Gastrocnemius medialis (tissue), 4 donors: ENCODE measurements at places on chromosomes 5 and 9.

- DNase-seq: no peak
These were observed 205.2 kb downstream of the SEC61B start for GRCh38 chr9:99427260-99427659.

- DNase-seq: no peak
These were observed 29.0 kb downstream of the SARDH start for GRCh38 chr9:133709015-133709611.

DNA sequence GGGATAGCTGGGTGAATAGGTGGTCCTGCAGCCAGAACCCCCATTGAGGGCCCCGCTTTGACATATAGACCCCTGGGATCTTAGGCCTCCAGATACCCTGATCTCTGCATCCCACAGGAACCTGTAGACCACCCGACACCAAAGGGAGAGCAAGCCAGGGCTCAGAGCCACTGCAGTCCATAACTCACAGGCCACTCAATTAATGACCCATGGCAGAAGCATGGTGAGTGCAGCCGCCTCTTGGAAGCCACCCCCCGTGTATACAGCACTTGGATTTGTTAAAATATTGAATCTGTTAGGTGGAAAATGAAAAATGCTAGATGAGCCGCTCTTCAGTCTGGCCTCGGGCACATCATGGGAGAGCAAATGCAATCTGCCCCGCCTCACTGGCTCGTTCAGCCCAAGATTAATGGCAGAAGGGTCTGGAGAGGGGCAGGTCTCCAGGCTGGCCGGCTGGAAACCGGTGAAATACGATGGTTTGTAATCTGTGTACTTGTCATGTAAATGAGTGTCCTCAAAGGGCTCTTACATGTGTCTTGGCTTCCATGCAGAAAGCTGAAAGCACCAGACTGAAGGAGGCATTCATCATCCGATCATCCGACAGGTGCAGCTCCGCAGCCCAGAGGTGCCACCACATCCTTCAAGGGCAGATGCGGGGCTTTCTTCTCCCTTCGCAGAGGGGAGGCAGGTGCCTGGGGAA lies 111.3 kb downstream of the OLFM1 start:
- no peak for DNase-seq

DNA sequence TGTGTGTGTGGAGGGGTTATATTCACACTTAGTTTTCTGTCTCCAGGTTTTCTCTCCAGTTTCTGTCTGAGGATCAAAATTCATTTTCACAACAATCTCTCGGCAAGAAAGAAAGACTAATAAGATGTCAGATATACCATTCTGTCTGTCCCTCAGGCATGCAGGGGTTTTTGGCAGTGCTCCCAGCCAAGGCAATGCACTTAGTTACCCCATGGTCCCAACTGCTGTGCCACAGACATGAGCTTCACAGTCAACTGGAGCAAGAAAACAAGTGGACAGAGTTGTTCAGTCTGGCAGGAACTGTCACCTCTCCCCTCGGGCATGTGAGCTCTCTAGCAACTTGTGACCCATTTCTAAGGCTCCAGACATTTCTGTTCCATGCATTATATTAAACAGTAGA lies 101.7 kb upstream of the LHFPL2 start:
- no peak for DNase-seq

GRCh38 chr9:125659954-125660353 lies 47.1 kb downstream of the MAPKAP1 start:
- no peak for DNase-seq

GRCh38 chr9:124297915-124298645 lies 40.3 kb downstream of the NEK6 start:
- DNase-seq: no peak

GRCh38 chr5:148398698-148399121 lies 15.0 kb downstream of the FBXO38 start:
- no peak for DNase-seq

GRCh38 chr5:168340487-168340886 lies 49.0 kb downstream of the WWC1 start:
- no peak for DNase-seq

DNA sequence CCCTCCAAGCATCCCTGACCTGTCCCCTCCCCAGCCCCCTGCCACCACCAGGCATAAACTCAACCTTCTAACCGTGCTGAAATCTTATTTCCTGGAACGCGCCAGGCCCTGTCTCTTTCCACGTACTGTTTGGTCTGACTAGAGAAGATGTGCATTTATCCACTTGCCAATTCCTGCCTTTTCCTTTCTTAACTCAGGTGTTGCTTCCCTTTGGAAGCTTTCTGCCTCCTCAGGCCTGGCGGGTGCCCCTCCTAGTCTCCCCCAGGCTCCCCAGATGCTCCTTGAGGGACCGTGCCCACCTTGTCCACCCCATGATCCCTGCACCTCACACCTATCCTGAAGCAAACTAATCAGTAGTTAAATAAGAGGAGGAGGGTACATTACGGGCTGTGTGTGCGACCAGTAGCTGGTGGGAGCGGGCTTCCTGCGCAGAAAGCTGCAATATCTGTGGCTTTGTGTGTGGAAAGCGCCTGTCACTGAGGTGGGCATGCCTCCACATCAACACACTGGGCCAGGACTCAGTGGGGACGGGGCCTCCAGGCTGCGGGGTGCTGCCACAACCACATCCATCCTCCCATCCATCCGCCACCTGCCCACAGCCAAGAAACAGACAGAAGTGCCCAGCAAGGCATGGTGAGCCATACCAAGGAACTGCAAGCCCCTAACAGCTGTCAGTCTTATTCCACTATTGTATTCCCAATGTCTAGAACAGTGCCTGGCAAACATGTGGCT lies 73.5 kb downstream of the COL23A1 start:
- no peak for DNase-seq

DNA sequence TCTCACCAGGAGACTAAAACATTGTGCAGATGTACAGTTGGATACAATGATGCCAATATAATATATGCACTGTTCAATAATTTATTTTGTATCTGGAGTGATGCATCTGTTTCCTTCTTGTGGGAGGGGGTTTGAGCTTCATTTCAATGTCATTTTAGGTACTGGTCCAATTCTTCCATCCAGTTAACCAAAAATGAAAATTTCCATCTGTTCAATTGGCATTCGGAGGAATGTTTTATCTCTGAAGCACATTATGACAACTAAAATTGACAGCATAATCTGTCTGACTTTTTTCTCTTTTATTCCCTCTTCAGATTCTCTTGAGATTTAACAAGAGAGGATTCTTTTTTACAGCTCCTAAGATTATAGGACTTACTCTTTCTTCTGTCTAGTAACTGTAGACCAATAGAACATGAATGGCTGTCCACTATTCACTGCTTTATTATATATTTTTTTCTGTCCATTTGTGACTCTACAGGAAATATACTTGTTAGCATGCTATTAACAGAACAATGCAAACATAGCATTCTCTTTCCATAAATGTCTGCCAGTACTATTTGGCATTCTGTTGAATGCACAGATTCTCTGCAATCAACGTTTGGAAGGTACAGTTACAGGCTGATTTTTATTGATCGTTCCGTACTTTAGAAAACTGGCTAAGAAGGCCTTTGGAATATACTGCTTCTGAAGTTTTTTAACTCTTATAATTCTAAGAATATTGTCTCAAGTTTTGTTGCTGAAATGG lies 57.8 kb downstream of the NDUFAF2 start:
- no peak for DNase-seq

- DNase-seq: no peak
These were observed 1209.3 kb upstream of the C9orf72 start for GRCh38 chr9:28782630-28783029.

DNA sequence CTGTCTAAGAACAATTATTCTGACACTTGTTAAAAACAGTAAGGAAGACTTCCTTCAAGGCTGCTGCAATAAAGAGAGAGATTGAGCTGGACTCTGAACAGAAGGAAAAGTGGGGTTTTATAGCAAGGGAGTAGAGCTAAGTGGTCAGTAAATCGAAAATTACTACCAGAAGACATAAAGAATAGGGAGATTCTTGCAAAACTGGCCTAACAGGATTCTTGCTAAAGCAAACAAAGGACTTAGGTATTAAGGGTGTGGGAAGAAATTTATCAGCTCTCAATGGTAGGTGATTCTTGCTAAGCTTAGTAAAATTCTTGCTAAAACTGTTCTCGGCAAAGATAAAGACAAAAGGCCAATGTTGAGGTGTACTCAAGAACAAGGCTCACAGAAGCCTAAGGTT lies 300.5 kb downstream of the SLCO4C1 start:
- no peak for DNase-seq

GRCh38 chr5:134626369-134627014 lies 6.1 kb downstream of the SAR1B start:
- DNase-seq: peak; percentile 20

DNA sequence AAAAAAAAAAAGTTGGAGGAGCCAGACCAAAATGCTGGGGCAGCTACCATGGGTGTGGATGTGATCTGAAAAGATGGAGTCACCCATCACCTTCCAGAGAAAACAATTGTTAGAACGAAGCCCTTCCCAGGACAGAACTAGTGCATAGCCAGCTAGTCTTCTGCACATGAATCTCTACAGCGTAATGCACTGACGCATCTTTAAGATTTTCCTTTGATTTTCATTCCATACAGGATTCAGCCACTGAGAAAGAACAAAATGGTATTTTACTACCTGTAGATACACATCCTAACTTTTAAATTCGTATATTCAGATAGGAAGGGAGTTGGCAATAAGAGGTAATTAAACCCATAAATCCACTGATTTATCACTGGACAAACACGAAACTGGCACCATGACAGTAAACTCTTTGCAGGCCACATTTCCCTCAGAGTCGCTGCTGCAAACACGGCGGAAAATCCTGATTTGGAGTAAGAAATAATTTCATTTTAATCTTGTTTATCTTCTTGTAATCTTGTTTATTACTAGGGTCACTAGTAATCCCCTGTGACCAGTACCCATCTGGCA lies 206.6 kb downstream of the SPOCK1 start:
- DNase-seq: no peak

DNA sequence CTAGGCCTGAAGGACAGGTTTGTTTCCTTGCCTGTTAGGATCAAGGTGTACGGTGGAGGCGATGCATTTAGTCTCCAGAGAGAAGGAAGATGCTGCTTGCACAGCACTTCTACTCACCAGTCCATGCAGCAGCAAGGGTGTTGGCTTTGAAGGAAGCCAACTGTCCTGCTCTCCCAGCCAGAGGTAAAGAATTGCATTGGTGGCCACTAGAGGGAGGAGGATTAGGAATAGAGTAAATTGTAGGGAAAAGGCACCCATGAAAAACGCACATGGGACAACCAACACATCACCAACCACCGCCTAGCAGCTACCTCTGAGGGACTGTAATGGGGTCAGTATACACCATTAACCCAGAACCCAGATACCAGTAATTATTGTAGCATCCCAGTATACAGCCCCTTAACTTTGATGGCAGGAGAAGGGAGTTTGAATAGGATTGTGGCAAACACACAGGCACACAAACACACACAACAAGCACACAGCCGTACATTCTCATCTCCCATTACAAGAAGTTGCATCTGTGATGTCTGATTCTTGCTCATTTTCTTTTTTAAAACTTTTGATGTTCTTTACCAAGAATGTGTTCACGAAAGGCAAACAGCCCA lies 267.7 kb downstream of the ADAMTS6 start:
- no peak for DNase-seq

DNA sequence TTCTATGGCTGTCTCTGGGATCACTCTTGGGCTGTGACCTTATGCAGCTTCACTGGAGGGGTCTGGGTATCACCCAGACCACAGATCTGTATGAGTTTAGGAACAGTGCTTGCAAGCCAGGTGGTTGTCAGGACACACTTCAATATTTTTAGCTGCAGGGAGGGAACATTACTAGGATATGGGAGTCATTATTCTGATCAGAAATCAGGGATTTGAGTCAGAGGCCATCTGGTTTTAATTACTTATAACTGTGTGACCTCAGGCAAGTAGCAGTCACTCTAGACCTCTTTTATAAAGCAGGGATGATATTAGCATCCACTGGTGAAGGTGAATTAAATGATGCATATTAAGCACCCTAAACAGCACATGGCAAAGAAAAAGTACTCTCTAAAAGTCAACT lies 60.1 kb upstream of the NMUR2 start:
- DNase-seq: no peak

GRCh38 chr5:134509308-134510040 lies 16.0 kb upstream of the JADE2 start:
- DNase-seq: peak; percentile 86

DNA sequence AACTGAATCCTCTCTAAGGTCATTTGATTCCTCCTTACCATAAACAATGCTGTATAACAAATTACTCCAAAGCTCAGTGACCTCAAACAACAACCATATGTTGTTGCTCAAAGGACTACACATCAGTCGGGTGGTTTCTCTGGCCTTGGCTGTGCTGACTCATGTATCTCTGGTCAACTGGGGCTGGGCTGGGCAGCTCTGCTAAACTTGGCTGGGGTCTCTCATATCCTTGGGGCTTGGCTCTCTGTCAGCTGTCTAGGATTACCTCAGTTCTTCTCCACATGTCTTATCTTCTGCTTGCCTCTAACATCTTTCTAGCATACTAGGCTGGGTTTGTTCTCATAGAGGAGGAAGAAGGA lies 86.4 kb downstream of the GALNT10 start:
- DNase-seq: peak; percentile 35

- DNase-seq: no peak
These were observed 529.2 kb downstream of the EBF1 start for GRCh38 chr5:158570502-158570901.

DNA sequence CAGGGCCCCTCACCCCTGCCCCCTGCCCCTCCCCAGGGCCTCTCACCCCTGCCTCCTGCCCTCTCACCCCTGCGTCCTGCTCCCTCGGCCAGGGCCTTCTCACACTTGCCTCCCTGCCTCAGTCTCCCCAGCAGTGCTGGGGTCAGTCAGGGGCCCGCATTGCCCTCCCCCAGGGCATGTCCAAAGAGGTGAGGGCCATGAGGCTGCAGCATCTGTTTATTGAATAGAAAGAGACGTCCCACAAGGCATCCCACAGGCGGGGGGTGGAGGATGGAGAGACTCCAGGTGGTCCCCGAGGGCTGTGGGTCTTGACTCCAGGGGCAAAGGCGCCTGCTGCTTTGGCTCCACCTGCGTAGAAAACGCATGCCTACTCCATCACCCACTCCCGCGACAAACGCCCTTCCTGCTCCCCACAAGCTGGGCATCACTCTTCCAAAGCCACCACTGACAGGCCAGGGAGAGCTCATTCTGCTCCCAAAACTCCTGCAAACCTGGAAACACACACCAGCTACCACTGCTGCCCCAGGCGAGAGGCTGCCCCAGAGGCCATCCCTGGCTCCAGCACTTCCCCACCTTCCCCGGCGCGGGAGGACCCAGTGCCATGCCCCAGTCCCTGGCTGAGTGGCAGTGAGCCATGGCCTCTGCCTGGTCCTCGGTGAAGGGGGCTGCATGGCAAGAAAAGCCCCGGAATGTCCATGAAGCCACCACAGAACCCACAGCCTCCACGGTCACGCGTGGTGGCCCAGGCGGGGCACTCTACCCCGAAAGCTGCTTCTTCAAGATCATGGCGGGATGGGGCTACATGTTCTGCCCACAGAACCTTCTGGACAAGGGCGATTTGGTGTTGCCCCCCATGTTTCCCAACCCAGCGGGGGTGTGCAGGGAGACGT lies 1.6 kb upstream of the LCN8 start:
- no peak for DNase-seq

DNA sequence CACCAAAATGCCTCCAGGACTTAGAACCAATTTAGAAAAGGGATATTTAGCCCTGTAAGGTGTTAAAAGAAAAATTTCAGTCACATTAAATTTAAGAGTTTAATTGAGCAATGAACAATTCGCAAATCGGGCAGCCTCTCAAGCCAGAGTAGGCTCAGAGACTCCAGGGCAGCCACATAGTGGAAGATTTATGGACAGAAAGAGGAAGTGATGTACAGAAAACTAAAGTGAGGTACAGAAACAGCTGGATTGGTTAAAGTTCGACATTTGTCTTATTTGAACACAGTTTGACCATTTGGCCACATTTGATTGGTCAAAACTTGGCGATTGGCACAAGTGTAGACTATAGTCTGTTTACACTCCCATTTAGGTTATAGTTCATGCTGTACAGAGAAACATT lies 525.9 kb upstream of the ZNF608 start:
- no peak for DNase-seq

- DNase-seq: no peak
These were observed 144.9 kb downstream of the PRKACG start for GRCh38 chr9:68869022-68869421.
